ENCODE measurements at places on chromosomes 1 and 21. TPM values are rescaled to one million over a fixed set of nuclear protein-coding genes. Genes with fewer than 3 reads are reported as not detected.

Gene RHD
- not detected for total RNA-seq

Gene WDR4
- total RNA-seq = 10.8 TPM

Gene ANKRD65
- total RNA-seq = not detected

Gene GPR52
- 0.24 TPM for total RNA-seq

Gene ABCB10
- total RNA-seq = 17.5 TPM

Gene GUCA2A
- not detected for total RNA-seq

Gene TSPEAR
- not detected for total RNA-seq

Gene SYCP1
- total RNA-seq = not detected

Gene PEF1
- 114 TPM for total RNA-seq

Gene PDE9A
- not detected for total RNA-seq

Gene C1orf105
- not detected for total RNA-seq

Gene DFFB
- 4.4 TPM for total RNA-seq

Gene CLEC20A
- total RNA-seq = not detected

Gene PDIK1L
- 11.5 TPM for total RNA-seq

Gene NUDT17
- 4.3 TPM for total RNA-seq

Gene ZSWIM5
- total RNA-seq = not detected

Gene LORICRIN
- not detected for total RNA-seq

Gene TAF12
- 47.9 TPM for total RNA-seq

Data from RPMI7951 (cell line).